CD4-positive, alpha-beta T cell treated with Interleukin-6 at 100 ng/mL for 8 hours (primary cell): ENCODE measurements at places on chromosomes 6 and 20.

GRCh38 chr6:48596830-48597229 lies 485.8 kb upstream of the PTCHD4 start:
- no peak for DNase-seq

GRCh38 chr6:125251516-125252220 lies 50.1 kb downstream of the HDDC2 start:
- DNase-seq, result no peak

GRCh38 chr6:52027699-52028098 lies 59.7 kb downstream of the PKHD1 start:
- DNase-seq, result no peak

DNA sequence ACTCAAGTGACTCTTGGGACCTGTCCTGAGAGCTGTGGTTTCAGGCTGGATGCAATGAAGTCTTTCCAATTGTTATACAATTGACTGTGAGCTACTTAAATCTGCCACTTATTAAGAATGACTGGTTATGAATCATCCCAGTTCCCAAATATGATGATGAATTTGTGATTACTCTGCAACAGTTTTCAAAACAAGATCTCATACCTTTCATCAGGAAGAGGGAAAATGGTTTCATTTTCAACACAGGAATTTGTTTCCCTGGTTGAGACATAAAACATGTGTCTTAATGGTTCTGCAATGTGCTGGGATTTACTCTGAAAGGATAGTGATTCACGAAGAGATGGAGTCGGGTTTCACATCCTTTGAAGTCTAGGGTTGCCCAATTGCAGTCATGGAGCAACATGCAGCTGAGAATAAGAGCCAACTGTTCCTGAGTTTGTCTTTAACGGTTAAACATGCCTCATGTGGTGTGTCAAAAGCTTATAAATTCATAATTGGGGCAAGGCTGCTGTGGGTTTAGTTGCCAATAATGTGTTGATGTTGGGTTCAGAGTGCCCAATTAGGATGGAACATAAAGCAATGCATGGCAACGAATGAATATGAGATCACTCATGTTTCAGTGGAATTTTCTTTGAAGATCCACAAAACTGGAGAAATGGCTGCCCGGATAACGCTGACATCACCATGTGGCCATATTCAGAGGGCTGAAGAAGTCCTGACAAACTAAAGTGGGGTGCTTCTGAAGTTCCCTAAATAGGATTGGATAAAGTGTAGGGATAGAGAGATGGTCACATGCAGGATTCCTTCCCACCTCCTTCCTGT lies 41.0 kb downstream of the CYP24A1 start:
- DNase-seq, result no peak

DNA sequence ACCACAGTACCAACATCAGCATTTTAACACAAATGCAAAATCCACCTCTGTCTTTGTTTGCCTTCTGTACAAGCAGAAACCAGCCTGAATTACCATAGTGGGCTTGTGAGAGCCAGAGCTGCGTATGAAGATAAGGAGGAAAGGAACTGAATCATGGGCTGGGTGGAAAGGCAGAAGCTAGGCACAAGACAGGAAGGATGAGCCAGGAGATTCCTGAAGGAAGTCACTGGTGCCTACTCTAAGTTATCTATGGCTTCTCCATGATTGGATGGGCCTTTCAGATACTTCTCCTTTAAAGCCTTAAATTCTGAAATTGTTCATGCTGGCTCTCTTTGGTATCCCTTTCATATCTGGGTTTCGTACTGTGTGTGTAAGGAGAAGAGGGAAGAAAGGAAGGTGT lies 140.6 kb downstream of the LCA5 start:
- DNase-seq, result no peak

- no peak for DNase-seq
Observed at GRCh38 chr6:160315310-160315709, 32.9 kb upstream of the SLC22A3 start.

DNA sequence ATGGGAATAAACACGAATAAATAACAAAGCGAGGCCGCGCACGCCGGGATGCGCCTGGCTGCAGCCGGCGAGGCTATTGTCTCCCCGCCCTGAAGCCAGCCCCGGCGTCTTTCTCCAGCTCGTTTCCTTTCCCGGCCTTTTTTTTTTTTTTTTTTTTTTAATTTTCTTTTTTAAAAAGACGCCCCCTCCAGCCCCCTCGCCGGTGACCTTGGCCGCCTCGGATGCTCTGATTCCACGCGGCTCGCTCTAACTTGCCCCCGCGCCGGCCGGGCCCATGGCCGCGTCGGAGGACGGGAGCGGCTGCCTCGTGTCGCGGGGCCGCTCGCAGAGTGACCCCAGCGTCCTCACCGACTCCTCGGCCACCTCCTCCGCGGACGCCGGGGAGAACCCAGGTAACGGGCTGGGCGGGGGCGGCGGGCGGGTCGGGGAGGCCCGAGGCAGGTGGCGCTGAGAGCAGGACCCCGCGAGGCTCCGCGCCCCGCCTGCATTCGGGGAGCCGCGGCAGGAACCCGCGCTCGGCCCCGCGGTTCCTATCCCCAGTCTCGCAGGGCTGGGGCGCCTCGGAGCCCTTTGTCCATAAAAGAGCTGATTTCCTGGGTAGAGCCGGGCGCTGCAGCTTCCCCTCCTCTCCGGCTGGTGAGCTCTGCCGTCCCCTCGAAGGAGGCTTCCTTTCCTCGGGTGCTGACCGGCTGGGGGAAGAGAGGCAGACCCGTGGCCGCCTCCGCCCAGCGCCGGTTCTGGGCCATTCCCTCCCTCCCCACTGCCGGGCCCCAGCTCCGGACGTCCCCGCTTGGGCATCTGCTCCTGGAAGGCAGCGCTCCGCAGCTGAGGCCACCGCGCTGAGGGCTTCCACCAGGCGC lies 631 bp downstream of the PHACTR3 start:
- no peak for DNase-seq

DNA sequence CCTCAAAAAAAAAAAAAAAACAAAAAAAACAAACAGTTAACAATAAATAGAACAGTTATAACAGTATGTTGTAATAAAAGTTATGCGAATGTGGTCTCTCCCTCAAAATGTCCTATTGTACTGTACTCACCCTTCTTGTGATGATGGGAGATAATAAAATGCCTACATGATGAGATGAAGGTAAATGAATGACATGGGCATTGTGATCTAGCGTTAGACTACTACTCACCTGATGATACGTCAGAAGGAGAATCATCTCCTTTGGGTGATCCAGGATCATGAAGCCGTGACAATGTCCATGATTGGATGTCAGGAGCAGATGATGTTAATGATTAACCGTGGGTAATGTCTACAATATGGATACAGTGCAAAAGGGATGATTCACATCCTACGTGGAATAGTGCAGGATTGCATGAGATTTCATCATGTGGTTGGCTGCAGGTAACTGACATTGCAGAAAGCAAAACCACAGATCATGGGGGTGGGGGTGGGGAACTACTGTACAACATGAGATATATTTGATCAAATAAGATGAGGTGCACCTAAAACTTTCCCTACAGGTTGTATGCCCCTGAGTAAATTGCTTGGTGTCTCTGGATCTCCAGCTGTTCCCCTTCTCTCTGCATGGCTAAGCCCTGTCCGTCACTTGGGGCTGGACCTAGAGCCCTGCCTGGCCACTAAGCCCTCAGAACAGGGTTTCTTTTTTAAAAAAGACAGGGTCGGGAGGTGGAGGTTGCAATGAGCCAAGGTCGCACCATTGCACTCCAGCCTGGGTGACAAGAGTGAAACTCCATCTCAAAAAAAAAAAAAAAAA lies 6.2 kb upstream of the RBCK1 start:
- DNase-seq, result no peak

DNA sequence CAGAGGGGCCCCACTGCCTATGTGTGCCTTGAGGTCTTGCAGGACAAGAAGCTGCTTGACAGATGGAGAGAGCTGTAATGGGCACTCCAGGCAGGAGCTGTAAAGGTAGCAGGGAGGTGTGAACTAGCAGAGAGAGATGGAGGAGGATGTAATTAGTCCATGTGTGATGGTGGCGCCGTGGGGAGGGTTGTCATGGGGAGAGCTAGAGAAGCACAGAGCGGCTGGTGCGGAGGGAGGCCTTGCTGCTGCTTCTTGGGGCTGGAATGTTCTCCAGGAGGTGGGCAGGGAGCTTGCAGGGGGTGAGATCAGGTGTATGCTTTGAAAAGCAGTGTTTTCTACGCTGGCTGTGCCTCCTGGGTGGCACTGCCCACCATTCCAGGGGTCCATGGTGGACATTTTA lies 32.1 kb downstream of the APCDD1L start:
- DNase-seq, result no peak

GRCh38 chr20:62032609-62033368 lies 32.9 kb downstream of the TAF4 start:
- no peak for DNase-seq

DNA sequence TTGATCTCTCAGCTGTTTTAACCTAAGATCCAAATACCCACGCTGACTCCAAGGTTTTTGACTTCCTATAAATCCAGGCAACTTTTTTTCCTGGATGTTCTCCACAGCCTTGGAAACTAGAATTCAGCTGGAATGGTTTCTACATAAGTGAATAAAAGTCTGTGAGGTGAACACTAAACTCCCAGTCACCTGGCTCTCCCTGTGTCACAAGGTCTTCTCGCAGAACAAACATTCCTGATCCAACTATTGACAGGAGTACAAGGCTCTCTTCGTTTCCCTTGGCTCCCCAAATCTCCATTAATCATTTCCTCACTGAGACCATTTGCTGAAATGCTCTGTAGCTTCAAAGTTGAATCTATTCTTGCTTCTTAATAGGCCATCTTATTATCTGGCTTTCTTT lies 265.7 kb downstream of the ADGRG6 start:
- DNase-seq, result no peak

DNA sequence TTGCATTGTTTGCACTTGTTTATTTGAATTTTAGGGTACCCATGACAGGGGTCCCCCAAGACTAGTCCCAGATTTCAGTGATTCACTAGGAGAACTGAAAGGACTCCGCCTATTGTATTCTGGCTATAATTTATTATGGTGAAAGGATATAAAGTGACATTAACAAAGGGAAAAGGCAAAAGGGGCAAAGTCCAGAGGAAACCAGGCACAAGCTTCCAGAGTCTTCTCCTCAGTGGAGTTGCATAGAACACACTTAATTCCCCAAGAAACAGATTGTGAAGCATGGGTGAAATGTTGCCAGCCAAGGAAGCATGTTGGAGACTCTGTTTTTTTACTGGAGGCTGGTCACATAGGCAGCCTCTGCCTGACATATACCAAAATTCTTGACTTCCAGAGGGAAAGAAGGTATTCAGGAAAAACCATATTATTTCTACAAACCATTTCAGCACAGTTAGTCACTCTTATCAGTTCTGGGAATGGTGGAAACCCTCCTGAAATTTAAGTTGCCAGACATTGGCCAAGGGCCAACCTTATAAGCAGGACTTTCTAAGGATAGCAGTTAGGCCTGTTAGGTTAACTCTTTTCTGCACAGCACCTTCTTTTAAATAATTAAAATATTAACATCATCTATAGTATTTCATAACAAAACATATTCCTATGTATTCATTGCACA lies 71.8 kb downstream of the FIG4 start:
- no peak for DNase-seq
